ENCODE measurements at places on chromosomes 11 and 22.

DNA sequence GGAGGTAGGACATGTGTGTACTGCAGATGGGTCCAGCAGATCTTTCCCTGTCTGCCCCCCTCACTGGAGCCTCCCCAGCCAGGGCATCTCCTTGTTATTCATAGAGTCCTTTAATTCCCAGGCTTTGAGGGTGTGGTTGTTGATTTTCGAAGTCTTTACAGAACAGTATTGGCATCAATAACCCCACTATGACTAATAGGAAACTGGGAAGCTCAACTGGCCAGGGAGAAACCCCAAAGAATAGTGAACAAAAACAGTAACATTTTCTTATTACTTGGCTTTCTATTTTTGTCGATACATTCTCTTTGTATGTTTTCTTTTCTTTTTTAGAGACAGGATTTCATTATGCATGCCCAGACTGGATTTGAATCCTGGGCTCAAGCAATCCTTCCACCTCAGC, 57.9 kb downstream of the NF2 start:
- no peak for DNase-seq

DNA sequence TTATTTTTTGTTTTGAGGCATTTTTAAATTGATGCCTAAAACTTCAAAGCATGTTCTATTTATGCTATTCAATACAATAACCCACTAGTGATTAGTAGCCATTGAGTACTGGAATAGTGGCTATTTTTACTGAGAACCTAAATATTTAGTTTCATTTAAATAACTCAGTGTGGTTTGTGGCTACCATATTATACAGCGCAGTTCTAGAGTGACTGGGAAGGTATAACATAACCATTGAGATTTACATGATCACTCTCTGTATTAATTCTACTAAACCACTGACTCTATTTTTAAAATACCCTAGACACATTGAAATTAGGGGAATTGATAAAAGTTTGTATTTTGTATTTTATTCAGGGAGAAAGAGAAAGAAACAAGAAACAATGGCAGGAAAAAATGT, 441.2 kb downstream of the CNTN5 start:
- no peak for DNase-seq

DNA sequence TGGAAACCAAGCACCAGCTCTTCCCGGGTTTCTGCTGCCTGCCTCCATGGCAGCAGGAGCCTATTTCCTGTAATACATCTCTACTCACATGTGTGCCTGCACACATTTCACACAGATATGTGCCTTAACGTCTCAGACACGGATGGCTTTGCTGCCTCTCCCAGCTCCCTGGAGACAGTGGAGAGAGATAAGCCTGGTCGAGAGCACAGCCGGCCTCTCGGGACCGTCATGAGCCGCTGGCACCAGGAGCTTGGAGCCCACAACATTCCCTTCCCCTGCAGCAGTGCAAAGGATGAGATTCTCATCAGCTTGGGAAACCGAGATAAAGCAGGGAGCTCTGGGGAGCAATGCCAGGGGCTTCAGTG, 587.7 kb downstream of the BRD1 start:
- no peak for DNase-seq

GRCh38 chr11:126978165-126978564, 22.4 kb downstream of the KIRREL3 start:
- DNase-seq: no peak

DNA sequence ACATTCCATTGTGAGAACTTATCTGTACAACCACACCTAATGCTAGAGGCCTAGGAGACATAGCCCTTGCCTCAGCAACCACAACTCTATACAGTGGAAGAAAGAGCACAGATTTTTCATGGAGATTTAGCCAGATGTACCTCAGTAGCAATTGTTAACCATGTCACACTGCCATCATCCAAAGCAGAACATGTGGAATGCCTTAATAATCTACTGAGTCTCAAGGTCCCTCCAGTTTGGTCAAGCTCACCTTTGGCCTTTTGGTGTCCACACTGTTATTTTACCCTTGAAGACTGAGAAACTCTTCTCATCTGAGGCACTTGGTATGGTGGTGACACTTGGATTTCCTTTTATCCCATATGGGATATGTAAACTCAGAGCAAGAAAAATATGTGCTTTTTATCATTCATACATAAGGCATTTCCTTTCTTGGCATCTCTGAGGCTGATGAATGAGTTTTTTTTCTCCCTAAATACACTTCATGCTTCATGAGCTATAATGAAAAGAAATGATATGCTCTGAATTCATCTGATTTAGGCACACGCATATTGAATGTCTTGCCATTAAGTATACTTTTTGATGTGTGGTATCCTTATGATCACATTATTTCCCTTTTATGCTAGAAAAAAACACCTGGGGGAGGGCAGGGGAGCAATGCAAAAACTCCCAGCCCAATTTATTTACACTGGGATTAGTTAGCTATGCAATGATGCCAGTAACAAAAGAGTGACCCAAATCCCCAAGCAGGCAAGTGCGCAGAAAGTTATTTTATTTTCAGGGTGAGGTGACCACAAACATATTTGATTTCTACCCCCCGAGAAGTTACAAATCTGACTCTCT, 63.3 kb upstream of the ME3 start:
- DNase-seq: no peak

DNA sequence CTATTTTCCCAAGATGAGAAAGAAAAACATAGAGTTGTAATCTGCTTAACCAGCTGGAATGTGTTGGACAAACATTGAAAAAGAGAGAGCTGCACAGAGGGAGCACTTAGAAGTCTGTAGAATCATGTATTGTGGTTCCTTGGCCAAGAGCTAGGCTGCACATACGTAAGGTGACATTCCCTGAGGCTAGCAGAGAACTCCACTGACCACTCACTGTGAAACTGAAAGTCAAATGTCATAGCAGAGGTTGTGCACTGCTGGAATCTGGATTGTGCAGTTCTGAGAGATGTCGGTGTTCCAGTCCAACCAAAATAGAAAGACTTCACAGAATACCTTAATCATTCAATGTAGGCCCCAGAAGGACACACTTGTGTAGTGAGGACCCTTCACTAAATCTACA, 772.8 kb upstream of the RAG2 start:
- no peak for DNase-seq

GRCh38 chr22:32695451-32695891, 106.0 kb upstream of the TIMP3 start:
- no peak for DNase-seq

- DNase-seq: no peak
Measured at GRCh38 chr22:29632672-29633071, 29.2 kb downstream of the NF2 start.

- DNase-seq: no peak
Measured at GRCh38 chr22:19285831-19286230, 5.7 kb downstream of the CLTCL1 start.

DNA sequence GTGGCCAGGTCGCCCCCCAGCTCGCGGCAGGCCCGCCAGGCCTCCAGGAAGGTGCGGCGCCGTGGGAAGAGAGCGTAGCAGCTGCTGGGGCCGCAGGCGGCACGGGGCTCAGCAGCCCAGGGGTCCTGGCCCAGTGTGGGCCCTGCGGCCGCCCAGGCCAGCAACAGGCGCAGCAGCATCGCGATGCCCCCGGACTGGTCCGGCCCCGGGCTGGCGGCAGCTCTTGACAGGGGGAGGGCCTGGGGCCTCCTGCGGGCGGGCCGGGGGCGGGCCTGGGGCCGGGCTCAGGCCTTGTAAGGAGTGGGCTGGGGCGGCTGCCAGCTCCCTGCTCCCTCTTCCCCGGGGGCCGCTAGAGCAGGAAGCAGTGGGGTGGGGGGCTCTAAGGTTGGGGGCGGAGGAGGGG, at the start of gene CD248:
TSS of gene CD248 (minus strand) at position 196 of the 403 bp plus-strand sequence. CDS start at position 179, 17 bp downstream.
- no peak for DNase-seq
